Activated CD8-positive, alpha-beta memory T cell treated with anti-CD3 and anti-CD28 coated beads for 1 hour (primary cell): ENCODE measurements at places on chromosomes 2 and 18.

DNA sequence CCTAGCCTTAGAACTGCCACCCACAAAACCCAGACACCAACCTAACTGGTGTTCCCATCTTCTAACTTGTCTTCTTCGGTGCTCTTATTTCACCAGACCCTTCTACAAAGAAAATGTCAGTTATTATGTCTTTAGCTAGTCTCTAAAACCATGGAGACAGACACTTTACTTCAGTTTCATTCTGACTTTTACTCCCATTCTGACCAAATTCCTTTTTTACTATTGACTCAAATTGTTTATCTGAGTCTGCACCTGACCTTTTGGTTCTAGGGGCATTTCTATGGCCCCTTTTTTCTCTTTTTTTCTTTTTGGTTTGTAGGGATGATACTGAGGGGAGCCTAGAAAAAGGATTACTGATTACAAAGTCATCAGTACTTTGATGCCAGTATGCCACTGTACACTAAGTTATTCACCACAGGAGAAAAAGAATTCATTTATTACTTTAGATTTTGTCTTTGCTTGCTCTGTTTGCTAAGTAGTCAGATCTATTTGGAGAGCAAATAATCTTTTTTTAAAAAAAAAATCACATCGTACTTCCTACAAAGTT is 6.8 kb upstream of the SLC1A4 start:
- DNase-seq, result no peak

DNA sequence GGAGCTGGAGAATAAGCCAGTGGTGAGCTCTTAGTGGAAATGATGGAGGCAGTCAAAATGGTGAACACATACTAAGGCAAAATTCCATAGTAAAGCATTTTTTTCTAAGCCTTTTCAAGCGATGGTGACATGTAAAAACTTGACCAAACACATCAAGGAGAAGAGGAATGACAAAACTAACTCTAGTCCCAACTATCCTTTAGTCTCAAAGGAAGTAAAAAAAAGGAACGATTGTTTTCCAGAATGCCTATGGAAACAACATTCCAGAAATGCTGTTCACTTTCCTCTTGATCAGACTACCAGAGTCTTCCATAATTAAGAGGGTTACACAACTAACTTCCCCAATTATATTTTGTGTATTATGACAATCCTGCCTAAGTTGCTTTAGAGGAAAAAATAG is 715.6 kb downstream of the EPHA4 start:
- no peak for DNase-seq

DNA sequence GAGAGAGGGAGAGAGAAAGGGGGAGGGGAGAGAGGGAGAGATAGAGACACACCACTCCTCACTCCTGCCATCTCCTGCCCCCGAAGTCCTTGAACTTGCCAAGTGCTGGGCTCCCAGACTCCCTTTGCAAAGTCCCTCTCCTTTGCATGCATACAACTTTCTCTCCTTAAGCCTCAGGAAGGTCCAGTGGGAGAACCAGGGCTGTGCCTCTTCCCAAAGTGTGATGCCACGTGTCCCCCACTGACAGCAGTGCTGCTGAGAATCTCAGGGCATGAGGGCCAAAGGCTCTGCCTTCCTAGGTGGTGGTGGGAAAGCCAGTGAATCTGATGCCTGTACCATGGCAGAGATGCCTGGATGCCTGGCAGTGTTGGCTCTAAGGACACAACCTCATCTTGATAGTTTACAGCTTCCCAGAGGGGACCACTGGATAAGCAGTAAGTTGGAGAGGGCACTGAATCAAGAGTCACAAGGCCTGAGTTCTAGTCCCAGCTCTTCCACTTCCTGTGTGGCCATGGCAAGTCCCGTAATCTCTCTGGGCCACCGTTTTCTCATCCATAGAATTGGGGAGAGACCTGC is 103.4 kb downstream of the CLIP4 start:
- no peak for DNase-seq

DNA sequence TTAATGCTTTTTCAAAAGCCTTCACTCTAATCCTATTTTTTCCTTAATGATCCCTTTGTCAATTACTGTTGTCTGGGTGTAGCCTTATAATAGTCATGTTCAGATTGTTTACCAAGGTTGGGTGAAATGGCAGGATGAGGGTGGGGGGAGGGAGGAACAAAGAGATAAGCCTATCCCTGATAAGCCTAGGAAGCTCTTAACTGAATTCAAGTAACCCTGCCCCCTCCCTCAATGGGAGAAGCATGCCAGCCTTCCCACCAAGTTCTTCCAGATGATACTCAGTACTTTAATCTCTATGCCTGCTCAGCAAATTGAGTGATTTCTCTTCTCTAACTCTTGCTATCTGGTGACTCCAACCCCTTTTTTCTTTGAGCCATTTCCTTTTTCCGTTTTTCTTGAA is 180.3 kb upstream of the ETAA1 start:
- no peak for DNase-seq

- DNase-seq, result no peak
Observed at GRCh38 chr2:146987996-146988395, 856.8 kb upstream of the ACVR2A start.

DNA sequence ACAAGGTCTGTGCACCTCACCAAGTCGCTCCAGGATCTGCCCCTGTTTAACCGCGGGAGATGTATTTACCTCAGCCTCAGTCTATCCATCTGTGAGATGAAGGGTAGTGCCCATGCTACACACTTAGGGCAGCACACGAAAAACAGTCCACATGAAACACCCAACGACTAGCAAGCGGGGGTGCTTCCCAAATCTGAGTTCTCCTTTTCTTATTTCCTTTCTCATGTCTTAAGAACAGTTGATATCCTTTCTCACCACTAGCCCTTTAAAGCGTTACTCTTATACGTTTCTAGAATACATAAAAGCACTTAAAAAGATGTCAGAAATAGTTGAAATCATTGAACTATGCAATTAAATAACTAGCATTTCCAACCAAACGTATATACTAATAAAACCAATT is 207.3 kb upstream of the PXDN start:
- no peak for DNase-seq
